ENCODE measurements at places on chromosomes 2 and 18.

- no peak for DNase-seq
Observed at GRCh38 chr18:37539236-37539635, 26.4 kb downstream of the CELF4 start.

DNA sequence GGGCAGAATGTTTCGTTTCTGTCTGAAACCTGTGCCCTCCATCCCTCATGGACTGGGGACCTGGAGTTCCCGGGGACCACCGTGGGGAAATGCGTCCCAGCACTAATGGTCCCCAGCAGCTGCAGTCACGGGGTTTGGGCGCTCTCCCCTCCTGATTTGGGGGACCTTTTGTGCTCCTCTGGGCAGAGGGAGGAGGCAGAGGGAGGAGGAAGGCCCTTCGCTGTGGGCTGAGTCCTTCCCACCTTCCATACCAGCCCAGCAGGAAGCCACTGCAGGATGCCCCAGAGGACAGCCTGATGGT lies 3.2 kb downstream of the GPR35 start:
- DNase-seq = no peak

- no peak for DNase-seq
Observed at GRCh38 chr2:9905413-9905812, 46.1 kb upstream of the GRHL1 start.

- no peak for DNase-seq
Observed at GRCh38 chr2:33607251-33607721, 8.2 kb upstream of the FAM98A start.

GRCh38 chr2:42125841-42126594 lies 43.1 kb upstream of the EML4 start:
- no peak for DNase-seq

- no peak for DNase-seq
Observed at GRCh38 chr18:74097803-74098202, 49.8 kb downstream of the FBXO15 start.

GRCh38 chr2:138707392-138708074 lies 72.7 kb downstream of the NXPH2 start:
- no peak for DNase-seq

DNA sequence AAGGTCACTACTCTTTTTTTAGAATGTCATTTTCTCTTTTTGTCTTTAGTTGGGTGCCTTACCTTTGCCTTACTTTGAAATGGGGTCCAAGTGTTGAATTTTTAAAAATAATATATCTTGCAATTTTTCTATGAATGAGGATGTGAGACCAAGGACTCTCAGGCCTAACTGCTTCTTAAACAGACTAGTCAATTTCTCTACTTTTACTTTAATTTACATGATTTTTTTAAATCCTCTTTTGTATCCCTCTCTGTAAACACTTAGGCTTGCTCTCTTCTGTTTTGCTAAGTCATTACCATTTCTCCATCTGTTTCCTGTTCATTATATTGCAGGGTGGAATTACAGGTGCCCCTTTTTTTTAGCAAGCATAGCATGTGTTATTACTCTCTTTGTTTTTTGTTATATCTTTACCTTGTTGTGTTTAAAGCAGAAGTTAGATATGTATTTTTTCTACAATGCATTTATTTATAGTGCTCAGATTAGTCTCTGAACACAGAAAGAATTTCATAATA lies 261.8 kb downstream of the SPAG16 start:
- no peak for DNase-seq

DNA sequence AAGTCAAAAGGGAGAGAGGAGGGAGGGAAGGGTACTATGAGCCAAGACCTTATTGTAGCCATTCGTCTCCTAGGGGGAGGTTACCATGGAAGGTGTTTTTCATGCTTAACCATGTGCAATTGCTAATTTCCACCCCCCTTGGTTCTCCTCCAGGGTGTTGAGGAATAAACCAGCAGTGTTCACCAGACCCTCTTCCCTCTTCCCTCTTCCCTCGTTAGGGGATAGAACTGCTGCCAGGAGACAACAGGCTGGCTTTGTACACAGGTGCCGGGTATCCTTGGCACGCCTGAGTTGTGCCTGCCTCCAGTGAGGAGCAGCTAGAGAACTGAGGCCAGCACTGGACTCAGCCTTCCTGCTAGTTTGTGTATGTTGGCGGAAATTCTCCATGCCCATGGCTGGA lies 41.1 kb upstream of the ARL5A start:
- no peak for DNase-seq

GRCh38 chr2:18792684-18793083 lies 203.3 kb upstream of the NT5C1B start:
- no peak for DNase-seq

DNA sequence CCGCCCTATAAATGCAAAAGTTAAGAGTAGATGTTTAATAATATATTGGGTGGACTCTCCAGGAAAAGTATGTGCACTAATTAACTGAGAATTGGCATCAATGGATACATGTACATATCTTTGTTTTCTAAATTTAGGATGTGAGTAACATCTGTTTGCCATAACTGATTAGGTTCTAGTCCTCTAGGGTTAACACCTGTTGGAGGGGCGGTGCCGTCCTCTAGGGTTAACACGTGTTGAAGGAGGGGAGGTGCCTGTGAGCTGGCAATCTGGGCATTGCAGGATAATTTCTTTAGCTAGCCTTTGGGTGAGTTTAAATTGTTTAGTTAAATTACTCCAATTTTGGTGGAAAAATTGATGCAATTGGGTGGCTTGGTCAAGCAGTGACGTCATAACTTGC lies 30.9 kb downstream of the HTR2B start:
- DNase-seq = no peak

- DNase-seq = no peak
Observed at GRCh38 chr2:171800639-171801038, 93.4 kb downstream of the SLC25A12 start.

DNA sequence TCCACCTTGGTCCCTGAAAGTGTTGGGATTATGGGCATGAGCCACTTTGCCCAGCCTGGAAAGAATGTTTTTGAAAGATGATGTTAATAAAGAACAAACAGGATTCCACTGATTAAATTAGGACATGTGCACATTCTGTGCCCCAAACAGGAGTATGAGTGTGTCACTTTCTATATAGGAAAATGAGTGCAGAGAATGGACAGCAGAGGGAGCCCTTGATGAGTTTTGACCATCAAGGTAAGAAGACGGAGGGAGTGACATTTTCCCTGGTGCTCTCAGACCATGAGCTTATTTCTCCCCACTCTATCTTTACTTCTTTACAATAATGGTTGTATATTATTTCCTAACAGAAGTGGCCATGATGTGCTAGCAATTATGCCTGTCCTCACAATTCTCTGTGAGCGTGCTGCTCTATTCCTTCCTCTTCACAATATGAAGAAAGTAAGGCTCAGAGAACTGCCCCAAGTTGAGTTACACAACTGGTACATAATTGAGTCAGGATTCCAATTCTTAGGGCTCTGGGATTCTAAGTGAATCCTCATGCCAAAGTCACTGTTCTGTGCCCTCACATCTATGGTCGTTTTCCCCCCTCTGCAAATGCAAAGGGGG lies 20.6 kb downstream of the RPL37A start:
- DNase-seq = peak; percentile 69

- no peak for DNase-seq
Observed at GRCh38 chr2:30217644-30218337, 13.5 kb upstream of the LBH start.

- no peak for DNase-seq
Observed at GRCh38 chr2:25401307-25402026, 59.7 kb upstream of the DNMT3A start.

DNA sequence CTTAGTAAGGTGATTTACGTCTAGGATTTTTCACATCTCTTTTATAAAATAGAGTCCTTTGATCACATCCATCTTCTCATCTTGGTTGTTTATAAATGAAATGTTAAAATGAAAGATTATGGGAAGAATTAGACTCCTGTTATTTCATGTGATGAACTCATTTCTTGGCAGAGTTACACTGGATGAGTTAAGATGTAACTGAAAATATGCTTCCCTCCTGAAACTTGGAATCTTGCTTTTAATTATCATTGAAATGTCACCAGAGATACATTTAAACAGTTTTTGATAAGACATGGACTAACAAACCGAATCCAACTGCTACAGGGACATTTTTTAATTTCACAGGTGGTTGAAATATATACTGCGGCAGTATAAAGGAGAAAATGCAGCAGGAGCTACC lies 274.0 kb downstream of the DLGAP1 start:
- no peak for DNase-seq

DNA sequence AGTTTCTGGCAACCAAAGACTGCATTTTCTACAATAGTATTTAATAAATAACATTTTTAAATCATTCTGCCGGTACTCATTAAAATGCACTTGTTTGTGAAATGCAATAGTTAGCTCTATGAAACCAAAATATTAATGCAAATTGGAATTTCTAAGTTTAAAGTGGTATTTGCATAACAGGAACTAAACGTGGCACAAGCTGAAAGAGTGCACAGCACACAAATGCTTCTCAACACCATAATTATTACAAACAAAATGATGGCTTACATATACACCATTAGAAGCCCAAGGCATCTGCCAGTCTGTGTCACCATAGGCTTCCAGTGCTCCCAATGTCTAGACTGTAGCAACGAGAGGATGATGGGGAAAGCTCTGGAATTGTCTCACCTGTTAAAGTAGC lies 280.5 kb downstream of the TCF4 start:
- no peak for DNase-seq

- DNase-seq = no peak
Observed at GRCh38 chr2:149099298-149099697, 60.8 kb downstream of the LYPD6B start.

GRCh38 chr2:164839914-164840457 lies 1.6 kb downstream of the COBLL1 start:
- DNase-seq = no peak

- peak; percentile 3 for DNase-seq
Observed at GRCh38 chr2:239181074-239181902, 219.5 kb downstream of the HDAC4 start.

- peak; percentile 1 for DNase-seq
Observed at GRCh38 chr2:128312411-128312810, 6.3 kb downstream of the HS6ST1 start.

DNA sequence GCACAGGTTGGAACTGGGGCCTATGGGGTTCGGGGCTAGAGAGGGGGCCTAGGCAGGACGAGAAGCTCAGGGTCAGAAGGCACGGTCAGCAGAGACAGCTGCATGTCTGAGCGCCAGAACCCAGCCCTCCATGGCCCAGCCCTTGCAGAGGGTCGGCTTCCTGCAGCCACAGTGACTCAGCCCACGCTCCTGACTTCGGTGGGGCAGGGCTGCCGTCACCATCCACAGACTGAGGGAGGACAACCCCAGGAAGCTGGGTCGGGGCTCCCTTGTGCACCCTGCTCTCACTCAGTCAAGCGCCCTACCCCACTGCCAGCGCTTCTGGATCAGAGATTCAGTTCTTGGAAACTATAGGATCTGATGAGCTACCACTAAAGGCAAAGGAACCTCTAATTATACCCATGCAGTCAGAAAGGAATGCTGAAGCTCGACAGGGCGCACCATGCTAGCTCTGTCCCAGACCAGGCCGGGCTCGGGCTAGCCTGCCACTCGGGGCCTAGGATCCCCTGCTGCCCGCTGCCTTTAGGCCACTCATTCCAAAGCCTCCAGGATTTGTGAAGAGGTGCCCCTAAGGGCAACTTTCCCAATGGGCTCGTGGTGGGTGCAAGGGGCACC lies 3.0 kb downstream of the ACTR1B start:
- DNase-seq = no peak

DNA sequence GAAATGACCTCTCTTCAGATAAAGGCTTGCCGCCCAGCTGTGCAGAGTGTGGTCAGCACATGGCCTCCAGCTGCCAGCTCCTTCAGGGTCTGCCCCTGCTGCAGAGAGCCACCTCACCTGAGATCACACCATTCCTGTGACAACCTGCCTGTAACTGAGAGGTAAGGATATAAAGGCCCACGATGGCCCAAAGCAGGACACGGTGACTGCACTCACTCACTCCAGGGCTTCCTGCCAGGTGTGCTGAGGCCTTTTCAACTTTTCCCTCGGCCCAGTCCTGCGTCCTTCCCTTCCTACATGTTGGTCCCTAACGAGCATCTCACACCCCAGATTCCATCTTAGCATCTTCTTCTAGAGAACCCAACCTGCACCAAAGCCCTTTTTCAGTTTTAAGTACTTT lies 36.2 kb downstream of the ANKRD44 start:
- no peak for DNase-seq

GRCh38 chr2:72755647-72756423 lies 70.0 kb downstream of the EXOC6B start:
- no peak for DNase-seq

DNA sequence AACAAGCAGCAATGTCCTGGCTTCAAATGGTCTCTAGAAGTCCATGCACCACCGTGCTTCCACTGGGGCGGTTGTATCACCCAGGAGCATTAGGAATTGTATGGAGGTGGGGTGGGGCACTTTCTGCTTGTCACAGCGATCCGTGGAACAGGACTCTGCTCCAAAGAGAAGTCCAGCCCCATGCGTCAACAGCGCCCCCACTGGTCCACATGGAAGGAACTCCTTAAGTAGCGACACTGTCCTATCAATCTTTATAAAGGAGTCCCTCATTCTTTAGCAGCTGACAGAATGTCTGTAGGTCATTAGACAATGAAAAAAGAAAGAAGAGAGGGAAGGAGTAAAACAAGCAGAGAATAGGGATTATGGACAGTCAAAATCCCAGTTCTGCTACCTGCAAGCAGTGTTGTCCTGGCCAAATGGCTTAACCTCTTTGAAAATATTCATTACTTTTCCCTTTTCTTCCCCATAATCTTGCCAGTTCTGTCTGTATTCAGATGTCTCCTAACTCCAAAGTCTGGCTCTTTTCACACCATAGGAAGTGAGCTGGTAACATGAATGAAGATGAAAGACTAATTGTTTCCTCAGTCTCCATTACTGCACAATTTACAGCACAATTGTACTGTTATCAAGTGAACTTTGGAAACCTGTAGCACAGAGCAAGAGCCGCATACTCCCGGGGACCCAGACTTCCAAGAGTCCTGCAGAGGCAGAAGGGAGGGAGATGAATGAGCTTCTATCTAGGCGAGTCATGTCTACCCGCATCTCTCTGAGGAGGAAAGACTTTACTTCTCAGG lies 9.9 kb downstream of the NFE2L2 start:
- peak; percentile 58 for DNase-seq

- DNase-seq = no peak
Observed at GRCh38 chr2:12636837-12637581, 79.7 kb upstream of the TRIB2 start.

- DNase-seq = no peak
Observed at GRCh38 chr2:148979919-148980277, 58.6 kb upstream of the LYPD6B start.

DNA sequence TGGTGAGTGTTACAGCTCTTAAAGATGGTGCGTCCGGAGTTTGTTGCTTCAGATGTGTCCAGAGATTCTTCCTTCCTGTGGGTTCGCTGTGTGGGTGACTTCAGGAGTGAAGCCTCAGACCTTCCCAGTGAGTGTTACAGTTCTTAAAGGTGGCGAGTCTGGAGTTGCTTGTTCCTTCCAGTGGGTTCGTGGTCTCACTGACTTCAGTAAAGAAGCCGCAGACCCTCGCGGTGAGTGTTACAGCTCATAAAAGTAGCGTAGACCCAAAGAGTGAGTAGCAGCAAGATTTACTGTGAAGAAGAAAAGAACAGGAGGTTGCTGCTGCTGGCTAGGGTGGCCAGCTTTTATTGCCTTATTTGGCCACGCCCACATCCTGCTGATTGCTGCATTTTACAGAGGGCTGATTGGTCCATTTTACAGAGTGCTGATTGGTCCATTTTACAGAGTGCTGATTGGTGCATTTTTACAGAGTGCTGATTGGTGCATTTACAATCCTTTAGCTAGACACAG lies 34.0 kb upstream of the SPTBN1 start:
- peak; percentile 62 for DNase-seq
